CD4-positive, alpha-beta T cell treated with Interleukin-6 at 100 ng/mL for 8 hours (primary cell): ENCODE measurements at places on chromosomes 2 and 18.

DNA sequence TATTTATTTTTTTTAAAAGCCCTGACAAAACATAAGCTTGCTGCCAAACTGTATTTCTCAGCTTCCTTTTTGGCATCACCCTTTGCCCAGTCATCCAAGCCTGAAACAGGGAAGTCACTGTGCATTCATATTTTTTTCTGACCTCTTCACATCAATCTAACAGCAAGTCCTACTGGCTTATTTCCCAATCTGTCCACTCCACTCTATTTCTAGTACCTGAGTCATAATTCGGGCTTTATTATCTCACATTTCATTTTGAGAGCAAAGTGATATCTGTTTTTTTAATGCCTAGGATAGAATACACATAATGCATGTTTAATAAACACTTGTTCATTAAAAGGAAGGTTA lies 5.1 kb downstream of the HNMT start:
- DNase-seq = no peak

DNA sequence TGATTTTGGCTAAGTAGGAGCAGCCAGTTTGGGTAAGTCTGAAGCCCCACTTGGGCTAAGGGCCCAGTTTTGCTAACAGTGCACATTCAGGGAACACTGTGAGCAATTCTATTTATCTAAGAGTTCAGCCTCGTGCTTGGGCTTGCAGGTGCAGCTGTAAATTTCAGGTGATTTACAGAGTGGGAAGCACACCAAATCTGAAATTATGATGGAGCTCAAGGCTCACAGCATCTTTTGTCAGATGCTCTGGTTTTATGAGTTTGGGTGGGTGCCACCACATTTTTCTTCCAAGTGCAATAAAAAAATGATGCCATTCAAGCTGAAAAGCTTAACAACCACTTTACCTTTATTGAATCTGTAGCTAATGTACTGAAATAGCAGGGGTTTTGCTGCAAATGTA lies 671.2 kb downstream of the LRRTM4 start:
- no peak for DNase-seq

- no peak for DNase-seq
Measured at GRCh38 chr2:220981926-220982325, 590.2 kb downstream of the EPHA4 start.

GRCh38 chr18:9536354-9537152 lies 61.2 kb downstream of the RALBP1 start:
- no peak for DNase-seq

DNA sequence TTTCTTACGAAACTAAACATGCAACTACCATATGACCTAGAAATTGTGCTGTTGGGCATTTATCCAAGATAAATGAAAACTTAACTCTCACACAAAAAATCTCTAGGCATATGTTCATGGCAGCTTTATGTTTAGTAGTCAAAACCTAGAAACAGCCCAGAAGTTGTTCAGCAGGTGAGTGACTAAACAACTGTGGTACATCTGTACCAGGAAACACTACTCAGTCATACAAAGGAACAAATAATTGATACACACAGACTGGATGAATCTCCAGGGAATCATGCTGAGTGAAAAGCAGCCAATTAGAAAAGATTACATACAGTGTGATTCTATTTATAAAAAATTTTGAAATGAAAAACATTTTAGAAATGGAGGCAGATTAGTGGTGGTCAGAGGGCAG lies 29.3 kb downstream of the DYNC2LI1 start:
- DNase-seq = no peak

GRCh38 chr18:13660510-13660909 lies 65.8 kb downstream of the FAM210A start:
- no peak for DNase-seq

DNA sequence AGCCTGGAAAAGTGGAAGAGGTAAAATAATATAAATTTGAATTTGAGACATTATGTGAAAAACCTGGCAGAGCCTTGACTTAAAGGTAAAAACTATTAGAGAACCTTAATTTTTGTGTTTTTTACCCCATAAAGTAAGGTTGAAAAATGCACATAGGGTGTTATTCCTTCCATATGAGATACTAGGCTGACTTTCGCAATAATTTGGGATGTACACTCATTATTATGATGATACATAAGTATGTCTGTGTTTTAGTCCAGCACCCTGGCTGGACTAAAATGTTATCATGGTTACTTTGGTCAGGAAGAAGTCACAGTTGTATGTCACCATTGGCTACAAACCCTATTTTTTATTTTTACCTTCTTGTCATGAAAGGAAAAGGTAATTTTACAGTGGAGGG lies 19.8 kb downstream of the NEMP2 start:
- no peak for DNase-seq

GRCh38 chr2:208552943-208553342 lies 146.4 kb downstream of the PTH2R start:
- DNase-seq = no peak

- no peak for DNase-seq
Measured at GRCh38 chr2:67760995-67761394, 301.8 kb downstream of the C1D start.

GRCh38 chr2:17171446-17172049 lies 346.7 kb downstream of the RAD51AP2 start:
- DNase-seq = no peak

DNA sequence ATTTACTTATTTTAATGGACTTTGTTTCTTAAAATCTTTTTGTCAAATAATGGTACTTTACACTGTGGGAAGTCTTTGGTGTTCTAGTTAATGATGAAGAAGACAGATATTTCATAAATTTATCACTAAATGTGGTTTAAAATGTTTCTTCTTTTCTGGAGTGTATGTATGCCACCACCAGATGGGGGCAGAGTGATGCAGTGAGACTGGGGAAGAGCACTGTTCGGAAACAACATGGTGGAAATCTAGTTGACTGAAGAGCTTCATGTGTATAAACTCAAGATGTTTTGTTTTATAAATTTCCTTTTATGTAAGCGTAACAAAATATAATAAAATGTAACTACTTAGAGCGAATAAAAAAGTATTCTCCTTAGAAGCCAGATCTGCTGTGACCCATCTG lies 195.1 kb downstream of the KCNE4 start:
- no peak for DNase-seq

- DNase-seq = peak; percentile 61
Measured at GRCh38 chr2:177332026-177332991, 60.3 kb upstream of the AGPS start.
